ENCODE measurements at places on chromosomes 6 and 20.

GRCh38 chr6:105022416-105022815, 65.5 kb downstream of the LIN28B start:
- no peak for DNase-seq

DNA sequence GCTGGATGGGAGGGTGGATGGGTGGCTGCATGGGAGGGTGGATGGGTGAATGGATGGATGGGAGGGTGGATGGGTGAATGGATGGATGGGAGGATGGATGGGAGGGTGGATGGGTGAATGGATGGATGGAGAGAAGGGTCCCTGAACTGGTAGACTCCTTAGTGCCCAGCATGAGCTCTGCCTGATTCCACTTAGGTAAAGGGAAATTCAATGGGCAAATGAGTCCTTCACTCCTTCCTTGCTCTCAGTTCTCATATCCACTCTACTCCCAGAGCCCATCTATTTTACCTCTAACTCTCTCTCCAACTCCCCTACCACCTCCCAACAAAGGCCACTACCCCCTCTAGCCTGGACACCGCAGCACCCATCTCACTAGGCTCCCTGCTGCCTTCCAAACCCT, 29.2 kb upstream of the NOL4L start:
- DNase-seq: no peak

DNA sequence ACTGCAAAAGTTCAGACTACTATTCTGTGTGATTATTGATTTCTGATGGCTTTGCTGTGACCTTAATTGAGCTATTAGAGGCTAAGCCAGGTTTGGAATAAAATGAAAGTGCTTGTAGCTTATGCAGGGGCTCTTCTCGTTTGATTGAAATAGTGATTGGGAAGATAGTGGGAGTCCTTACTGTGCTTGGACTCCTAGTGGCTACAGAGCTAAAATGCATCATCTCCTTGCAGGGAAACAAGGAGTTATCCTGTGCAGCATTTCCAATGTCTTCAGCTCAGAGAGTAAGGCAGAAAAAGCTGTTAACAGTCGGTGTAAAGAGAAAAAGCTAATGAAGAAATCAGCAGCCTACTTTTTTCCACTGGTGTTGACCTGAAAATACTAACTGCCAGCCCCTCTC, 173.5 kb downstream of the SLC35F1 start:
- DNase-seq: no peak

GRCh38 chr20:24734139-24734538, 214.9 kb upstream of the CST7 start:
- DNase-seq: no peak
